ENCODE measurements at places on chromosomes 7 and 10. TPM values are rescaled to one million over a fixed set of nuclear protein-coding genes. Genes with fewer than 3 reads are reported as not detected.

The GIMAP6 gene
- total RNA-seq, result 0.30 TPM

The AGAP5 gene
- total RNA-seq, result 2.7 TPM

The NT5C3A gene
- total RNA-seq, result 12.2 TPM

The SDK1 gene
- total RNA-seq, result 0.46 TPM

The EMX2 gene
- total RNA-seq, result 0.59 TPM

The CREB5 gene
- 4.5 TPM for total RNA-seq

The OPALIN gene
- total RNA-seq, result not detected

The TAS2R3 gene
- total RNA-seq, result 1.2 TPM

The HYAL4 gene
- total RNA-seq, result not detected

The ITGA8 gene
- under 0.01 TPM for total RNA-seq

The PNLIPRP1 gene
- total RNA-seq, result not detected

The PRKG1 gene
- total RNA-seq, result 40.7 TPM

Data from smooth muscle cell of the umbilical artery (primary cell).